Daoy (cell line): ENCODE measurements at places on chromosomes 1 and 21.

DNA sequence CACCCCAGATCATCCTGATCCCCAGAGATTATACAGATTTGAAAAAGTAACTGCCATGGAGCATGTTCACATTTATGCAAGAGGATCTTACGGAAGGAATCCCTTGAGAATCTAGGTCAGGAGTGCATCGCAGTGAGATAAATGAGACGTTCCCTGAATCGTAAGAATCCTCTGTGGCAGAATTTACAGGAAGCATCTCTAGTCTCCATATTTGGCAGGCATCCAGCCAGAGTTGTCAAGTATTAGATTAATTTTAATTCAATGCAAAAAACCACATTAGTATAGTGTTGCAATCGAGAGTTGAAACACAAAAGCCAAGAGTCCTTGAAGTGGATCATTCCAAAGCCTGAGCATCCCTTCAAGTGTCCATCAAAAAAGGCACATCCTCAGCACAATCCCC lies 100.8 kb downstream of the RRAGC start:
- DNase-seq, result no peak

GRCh38 chr1:179879797-179880196 lies 2.2 kb upstream of the TOR1AIP2 start:
- DNase-seq, result no peak

GRCh38 chr21:45617021-45617921 lies 26.3 kb upstream of the PCBP3 start:
- DNase-seq, result no peak

DNA sequence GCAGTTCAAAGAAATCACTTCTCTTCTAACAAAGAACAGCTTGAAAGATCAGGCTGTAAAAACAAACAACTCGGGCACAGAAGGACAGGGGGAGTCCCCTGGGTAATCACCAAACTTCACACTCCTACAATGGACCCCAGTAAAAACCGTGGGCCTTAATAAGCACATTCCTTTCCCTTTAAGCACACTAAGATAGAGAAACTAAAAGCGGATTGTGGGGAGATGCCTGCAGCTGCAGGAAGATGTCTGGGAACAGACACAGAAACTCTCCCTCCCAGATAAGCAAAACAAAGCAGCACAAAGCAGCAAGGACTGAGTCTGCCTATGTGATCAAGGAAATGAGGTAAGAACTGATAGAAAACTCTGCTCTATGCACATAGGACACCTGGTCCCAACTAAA lies 37.6 kb upstream of the CTBS start:
- no peak for DNase-seq

DNA sequence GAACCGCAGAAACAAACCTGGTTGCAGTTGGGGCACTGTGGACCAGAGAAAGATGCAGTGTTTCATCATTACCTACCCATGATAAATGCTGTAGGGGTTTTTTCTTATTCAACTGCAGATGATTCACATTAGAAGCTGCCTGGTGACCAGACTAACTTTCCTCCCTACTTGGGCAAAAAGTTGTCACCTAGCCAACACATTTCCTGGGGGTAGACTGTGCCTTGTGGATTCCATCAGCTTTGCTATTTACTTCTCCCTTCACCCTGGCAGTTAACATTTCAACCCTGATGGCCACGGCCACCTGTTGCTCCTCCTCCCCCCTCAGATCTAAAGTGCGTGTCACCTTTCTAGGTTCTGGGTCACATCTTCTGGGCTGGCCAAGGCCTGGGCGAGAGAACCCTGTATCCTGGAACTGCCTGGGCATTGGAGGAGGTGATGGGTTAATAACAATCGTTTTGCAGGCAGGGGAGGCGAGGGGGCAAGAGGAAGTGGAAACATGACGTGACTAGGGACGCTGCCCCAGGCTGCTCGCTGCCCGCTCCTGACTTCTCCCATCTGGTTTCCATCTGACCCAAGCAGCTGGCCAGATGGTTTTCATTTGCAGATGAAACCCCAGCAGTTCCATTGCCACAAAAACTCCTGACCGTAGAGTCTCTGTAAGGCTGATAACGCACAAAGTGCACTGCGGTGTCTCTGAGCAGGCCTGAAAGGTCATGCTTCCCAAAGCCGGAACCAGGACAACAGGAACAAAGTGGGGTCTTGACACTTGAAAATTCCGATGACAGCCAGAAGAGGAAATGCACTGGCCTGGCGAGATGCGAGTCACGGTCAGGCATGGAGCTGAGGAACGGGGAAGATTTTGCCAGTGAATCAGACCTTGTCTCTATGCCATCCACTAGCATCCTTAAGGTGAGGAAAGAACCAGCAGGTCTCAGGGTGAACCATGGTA lies 36.6 kb downstream of the CAPZB start:
- DNase-seq, result peak; percentile 95

DNA sequence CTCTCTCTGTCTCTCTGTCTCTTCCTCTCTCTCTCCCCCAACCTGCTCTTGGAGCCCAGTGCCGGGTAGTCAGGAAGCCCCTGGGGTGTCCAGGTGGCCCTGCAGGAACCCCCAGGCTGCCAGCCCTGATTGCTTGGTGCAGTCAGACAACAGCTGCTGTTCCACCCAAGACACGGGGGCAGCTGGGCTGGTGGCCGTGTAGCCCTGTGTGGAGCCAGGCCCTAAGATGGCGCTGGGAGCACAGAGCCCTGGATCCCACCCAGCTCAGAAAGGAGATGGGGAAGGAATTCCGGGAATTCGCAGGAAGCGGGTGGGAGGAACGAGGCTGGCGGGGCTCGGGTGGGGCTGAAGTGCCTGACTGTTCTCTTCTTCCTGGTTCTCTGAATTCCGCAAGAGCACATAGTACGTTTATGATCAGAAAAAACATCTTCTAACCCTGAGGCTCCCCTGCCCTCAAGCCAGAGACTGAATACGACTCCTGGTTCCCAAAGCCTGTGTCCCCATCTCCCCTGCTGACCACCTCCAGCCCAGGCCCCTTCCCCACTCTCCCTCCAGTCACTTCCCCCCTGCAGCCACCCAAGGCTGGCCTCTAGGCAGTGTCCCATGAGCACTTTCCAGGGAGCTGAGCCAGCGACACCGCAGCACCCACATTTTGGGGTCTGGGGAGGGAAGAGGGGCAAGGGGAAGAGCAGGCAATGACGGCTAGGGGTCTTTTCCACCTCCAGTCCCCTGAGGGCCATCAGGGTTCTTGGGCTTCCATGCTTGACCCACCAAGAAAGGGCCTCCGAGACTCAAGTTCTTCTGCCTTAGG lies 55.0 kb downstream of the WNT9A start:
- peak; percentile 5 for DNase-seq

DNA sequence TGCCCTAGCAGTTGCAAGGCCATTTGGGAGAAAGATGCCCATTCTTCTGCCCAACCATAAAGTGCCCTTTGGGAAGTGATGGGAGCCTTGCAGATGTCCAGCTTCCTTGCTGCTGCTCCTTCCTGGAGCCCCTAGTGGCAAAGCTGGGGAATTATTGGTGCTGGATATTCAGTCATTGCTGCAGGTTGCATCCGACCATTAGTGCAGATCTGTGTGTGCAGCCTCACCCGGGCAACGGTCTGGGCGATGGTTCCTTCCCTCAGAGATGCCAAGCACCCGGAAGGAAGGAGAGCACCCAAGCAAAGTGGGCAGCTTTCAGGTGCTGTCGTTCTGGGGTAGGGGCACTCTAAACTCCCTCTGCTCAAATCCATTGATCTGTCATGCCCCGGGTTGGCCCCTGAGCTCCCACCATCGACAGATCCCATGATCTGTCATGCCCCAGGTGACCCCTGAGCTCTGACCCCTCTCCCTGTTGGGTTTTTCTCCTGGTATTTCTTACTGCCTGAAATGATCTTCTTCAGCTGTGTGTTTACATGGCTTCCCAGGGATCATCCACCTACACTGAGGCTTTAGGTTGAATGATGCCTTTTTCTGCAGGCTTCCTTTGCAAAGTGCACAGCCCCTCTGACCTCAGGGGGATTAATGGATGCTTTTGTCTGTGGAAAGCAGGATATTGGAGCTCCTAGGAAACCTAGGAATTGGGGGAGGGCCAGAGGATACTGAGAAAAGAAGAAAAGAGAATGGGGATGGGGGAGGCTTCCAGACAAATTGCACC lies 467.5 kb downstream of the PTPRU start:
- DNase-seq, result peak; percentile 53

- DNase-seq, result no peak
Measured at GRCh38 chr21:44255511-44255981, 6.2 kb downstream of the DNMT3L start.

- peak; percentile 27 for DNase-seq
Measured at GRCh38 chr1:9062021-9062471, 7.4 kb downstream of the SLC2A5 start.

DNA sequence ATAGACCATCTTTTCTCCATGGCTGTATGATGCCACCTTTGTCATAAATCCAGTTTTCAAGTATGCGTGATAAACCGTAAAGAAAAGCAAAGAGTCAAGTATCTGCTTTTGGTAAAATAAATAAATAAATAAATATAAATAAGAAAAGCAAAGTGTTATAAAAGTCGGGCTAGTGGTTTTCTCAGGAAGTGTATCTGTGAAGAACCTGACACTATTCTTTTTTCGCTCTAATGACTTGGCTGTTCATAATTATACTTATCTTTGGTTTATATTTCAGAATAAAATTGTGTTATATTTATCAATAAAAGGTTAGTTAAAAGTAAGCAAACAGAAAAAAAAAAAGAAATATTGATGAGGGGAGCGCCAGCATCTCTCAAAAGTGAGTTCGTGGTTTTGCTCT lies 594 bp upstream of the EXO5 start:
- DNase-seq, result no peak
